ENCODE measurements at places on chromosomes 7 and 10. TPM values are rescaled to one million over a fixed set of nuclear protein-coding genes. Genes with fewer than 3 reads are reported as not detected.

DNA sequence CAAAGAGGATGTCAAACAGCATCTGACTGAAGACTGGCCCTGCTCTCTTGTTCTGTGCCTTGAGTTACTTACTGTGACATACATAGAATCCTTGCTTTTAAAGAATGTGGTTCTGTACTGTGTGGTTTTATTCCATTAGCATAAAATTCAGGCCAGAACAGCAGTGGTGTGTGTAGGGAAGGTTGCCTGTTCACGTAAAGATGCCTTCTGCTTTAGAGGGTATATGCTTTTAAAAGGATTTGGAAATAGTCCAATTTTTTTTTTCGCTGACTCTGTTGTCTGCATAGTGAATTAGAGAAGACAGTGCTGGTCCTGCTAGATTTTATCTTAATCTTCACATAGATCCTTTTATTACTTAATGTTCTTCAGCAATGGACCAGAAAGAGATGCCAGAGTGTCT is 470.8 kb upstream of the SEMA3A start:
- DNase-seq = no peak

DNA sequence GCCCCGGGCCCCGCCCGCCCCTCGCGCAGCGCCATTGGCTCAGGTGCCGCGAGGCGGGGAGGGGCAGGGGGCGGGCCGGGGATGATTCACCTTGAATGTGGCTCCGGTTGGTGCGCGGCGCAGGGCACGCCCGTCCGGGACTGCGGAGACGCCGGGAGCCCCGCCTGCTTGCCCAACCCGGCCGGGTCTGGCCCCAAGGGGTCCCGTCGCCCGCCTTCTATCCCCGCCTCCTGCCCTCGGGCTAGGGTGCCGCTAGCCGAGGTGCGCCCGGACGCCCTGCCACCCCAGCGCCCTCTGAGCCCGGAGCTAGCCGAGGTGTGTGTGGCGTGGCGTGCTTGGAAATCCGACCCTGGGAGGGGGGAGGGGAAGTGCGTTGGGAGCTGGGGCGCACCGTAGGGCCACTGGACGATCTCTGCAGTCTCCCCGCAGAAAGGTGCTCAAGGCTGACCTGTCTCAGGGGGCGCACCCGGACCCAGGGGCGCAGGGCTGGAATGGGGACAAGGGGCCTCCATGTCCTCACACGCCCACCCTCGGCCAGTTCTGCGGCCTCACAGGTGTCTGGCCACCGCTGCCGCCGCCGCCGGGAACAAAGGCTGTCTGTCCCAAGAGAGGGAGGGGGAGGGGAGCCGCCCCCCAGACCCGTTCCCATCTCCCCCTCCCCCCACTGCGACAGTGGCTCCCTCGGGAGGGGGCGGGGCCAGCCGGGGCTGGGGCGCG is 168.9 kb downstream of the NRF1 start:
- peak; percentile 95 for DNase-seq

DNA sequence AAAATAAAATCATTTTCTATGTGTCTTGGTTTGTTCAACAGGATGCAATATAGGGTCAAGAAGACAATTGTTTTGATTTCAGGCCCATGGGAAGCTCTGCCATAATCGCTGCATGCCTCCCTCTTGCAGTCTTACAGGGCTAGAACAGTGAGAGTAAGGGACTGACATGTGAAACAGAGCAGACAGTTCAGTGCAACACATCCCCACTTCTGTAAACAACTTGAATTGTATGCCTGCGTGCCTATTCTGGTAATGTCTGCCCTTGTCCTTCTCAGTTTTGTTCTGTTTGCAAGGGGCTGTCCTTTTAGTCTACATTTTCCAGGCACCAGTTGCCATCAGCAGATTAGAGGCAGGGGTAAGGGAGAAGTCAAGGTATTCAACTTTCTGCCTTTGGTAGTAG is 34.8 kb upstream of the GPR37 start:
- DNase-seq = no peak

- no peak for DNase-seq
These were observed 236.0 kb downstream of the GLRX3 start for GRCh38 chr10:130372222-130372621.

DNA sequence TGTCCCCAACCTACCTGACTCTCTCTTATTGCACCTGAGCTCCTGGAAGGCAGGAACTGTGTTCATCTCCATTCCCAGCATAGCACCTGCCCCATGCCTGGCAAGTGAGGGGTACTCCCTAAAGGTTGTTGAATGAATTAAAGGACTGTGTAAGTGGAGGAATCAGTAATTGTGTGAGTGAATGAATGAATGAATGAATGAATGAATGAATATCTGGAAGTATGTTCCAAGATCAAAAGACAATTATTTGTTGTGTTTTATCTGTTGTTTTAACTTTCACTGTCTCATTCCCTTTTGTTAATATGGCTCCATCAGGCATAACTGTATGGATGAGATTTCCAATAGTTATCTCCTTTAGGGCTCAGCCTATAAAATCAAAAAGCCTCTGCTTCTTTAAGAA is 4.0 kb downstream of the WIPF3 start:
- no peak for DNase-seq

DNA sequence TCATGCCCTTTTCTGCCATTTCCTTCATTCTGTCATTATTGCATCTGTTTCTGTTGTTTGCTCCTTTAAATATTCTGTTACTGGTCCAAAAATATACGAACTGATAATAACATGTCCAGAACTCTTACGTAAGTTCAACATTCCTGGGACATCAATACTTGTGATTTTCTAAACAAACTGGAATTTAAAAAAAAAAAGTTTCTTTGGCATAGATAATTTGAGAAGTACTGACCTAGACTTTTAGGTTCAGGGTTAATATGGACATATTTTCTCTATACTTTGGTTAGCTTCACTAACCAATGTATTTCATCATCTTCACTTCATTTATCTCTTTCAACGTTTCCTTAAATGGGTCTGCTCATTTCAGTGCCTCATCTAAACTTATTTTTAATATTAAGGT is 147.3 kb downstream of the JMJD1C start:
- DNase-seq = no peak

DNA sequence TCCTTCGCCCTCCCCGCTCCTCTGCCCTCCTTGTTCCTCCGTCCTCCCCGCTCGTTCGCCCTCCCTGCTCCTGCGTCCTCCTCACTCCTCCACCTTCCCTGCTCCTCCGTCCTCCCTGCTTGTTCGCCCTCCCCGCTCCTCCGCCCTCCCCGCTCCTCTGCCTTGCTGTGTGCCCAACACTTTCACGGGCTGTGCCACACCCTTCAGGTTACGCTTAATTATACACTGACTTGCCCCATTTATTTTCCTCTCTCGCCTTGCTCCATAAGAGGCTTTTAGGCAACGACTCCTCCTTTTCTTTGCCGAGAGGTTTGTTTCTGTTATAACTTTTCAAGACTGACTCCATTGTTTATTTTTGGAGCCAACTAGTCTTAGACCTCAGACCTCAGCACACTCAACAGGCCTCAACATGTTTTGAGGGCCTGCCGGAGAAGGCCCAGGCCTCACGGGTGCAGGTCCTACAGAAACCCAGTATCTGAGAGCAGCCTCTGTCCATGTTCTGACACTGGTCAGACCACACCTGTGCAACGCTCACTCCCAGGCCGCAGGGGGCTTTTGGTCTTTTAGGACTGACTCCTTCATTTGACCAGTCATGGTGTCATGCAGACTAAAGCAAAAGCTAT is 18.2 kb upstream of the PRKAG2 start:
- DNase-seq = no peak

GRCh38 chr10:14276210-14276609 is 54.5 kb downstream of the FRMD4A start:
- no peak for DNase-seq

DNA sequence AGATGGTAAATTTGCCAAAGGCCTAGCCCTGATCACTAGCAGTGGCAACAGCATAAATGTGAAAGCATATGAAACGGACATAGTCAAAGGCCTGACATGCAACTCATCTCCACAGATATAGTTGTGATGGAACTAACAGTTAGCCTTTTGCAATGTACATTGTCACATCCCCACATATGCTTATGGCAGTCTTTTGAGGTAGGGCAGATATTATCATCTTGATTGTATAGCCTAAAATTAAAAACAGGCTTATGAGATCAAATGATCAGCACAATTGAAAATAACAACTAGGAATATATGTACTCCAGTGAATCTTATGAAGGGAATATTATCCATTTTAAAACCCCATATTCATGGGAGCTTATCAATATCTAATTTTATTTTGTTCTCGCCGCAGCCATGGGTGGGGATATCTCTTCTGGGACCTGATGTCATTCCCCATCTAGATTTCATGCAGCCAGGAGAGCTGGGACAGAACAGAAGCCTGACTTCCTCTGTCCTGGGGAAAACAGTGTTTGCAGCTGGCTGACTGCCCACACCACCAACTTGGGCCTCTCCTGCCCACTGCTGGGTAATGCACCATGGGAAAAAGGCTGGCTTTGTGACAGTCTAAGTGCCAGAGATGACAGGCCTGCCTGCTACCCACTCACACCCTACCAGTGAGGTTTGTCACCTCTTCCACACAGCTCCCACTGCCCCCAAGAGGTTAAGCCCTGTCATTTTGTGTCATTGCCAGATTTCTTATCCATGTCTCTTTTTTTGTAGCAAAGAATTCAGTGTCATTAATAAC is 180.2 kb upstream of the FZD1 start:
- DNase-seq = peak; percentile 50

- no peak for DNase-seq
These were observed 157.1 kb downstream of the PIP4K2A start for GRCh38 chr10:22557321-22557720.

DNA sequence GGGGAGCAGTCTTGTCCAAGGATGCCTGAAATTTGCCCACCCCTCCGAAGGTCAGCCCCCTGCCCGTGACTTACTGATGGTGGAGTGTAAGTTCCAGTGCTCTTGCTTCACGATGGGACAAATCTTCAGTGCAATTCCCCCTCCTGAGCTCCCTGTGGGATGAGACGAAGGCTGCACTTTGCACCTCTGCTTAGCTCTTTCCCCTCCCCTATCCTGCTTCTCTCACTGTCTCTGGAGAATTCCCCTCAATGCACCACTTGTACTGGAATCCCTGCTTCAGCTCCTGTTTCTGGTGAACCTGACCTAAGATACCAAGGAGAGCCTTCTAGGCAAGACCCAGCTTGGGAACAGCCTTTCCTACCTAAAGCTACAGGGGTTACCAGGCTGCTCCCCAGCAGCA is 122.9 kb upstream of the ZMIZ1 start:
- no peak for DNase-seq

- DNase-seq = no peak
These were observed 51.9 kb downstream of the THSD7A start for GRCh38 chr7:11779864-11780674.

DNA sequence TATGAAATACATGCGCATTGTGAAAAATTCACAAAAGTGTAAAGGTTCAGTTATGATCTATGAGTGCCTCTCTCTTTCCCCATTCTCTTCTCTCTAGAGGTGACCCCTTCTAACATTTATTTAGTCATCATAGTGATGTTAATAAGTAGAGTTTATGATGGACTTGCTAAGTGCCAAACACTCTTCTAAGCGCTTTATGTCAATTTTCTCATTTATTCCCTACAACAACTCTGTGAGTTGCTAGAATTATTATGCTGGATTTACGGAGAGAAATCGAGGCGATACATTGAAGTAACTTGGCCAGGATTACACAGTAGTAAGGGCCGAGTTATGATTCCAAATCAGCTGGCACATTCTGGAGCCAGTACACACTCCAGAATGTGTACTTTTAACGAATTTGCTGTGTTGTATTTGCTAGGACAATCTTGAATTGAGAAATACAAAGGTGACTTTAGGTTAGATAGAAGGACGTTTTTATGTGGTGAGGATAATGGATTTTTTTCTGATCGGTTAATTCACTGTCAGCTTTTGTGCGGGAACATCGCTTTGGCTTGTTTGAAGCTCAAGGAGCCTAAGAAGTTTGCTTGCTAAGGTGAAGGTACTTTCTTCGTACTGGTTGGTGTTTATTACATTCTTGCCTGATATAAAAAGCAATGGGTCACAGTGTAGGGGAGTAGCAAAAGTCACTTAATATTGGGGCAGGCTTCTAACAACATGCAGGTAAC is 1.4 kb downstream of the ATRNL1 start:
- no peak for DNase-seq

- DNase-seq = no peak
These were observed 9.6 kb downstream of the ITGB1 start for GRCh38 chr10:32948451-32948850.

DNA sequence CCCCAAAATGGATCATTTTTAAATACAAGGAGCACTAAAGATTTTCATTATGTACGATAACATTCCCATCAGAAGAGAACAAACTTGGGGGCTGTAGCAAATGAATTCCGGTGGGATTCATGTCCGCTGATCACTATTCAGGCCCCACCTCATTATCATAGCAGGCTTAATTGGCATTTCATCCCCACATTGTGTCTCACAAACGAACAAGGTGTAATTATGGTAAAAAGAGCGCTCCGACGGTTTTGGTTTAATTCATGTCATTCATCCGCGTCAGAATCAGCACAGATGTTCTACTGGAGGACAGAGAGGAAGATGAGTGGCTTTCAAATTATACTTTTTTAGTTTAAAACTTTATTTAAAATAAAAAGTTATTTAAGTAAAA is 124.7 kb downstream of the MAD1L1 start:
- DNase-seq = no peak

DNA sequence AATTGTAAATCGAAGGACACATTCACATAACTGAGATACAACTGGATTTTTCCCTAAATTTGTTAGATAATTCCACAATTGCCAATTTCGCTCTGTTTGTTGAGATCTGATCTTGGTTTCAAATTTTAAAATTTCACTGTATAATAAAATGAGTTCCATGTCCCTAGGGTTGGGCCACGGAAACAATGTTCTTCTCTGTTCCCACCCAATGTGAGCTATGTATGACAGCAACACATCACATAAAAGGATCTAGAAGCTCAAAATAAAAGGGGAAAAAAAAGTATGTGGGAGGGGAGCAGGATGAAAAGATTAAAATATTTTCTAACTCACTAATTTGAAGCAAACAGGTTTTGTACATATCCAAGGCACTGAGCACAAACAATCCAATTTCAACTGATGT is 287.8 kb upstream of the MKLN1 start:
- no peak for DNase-seq

- no peak for DNase-seq
These were observed 45.7 kb downstream of the ANKMY2 start for GRCh38 chr7:16599860-16600259.

GRCh38 chr10:34664706-34665105 is 150.4 kb downstream of the PARD3 start:
- DNase-seq = no peak

GRCh38 chr10:30233186-30233959 is 115.7 kb downstream of the MTPAP start:
- no peak for DNase-seq

Gene UNCX
- total RNA-seq = not detected

Gene ABCF2
- total RNA-seq = 11.9 TPM

Gene TMEM130
- total RNA-seq = 0.52 TPM

Gene PDE1C
- 1.8 TPM for total RNA-seq

Gene XRCC2
- under 0.01 TPM for total RNA-seq

Gene OR9A2
- not detected for total RNA-seq

Gene HABP2
- 10.6 TPM for total RNA-seq

Gene AMPH
- total RNA-seq = 14.2 TPM

Gene KAT6B
- 39.9 TPM for total RNA-seq

Gene HYCC1
- total RNA-seq = 8.6 TPM
